ENCODE measurements at places on chromosomes 4 and X.

DNA sequence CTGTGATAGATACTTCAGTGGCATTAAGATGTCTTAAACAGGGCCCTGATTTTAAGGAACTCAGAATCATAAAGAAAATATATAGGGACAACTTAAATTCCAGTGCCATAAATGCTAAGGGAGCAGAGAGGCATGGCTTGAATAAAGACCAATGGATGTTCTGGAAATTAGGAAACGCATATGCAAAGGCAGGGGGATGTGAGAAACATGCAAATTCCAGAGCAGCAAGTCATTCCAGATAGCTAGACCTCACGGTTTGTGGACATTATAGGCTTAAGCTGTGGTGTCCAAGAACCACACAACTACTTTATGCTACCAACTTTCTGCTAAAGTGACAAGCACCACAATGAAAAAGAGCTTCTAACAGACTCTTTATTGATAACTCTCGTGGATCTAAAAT is 132.6 kb upstream of the ANK2 start:
- DNase-seq = no peak

- peak; percentile 84 for DNase-seq
Measured at GRCh38 chr4:99946356-99947189, at the start of gene DNAJB14. Gene DNAJB14, minus strand, starts transcription at chr4:99946618. Its CDS starts 47 bp downstream, at chr4:99946571.

DNA sequence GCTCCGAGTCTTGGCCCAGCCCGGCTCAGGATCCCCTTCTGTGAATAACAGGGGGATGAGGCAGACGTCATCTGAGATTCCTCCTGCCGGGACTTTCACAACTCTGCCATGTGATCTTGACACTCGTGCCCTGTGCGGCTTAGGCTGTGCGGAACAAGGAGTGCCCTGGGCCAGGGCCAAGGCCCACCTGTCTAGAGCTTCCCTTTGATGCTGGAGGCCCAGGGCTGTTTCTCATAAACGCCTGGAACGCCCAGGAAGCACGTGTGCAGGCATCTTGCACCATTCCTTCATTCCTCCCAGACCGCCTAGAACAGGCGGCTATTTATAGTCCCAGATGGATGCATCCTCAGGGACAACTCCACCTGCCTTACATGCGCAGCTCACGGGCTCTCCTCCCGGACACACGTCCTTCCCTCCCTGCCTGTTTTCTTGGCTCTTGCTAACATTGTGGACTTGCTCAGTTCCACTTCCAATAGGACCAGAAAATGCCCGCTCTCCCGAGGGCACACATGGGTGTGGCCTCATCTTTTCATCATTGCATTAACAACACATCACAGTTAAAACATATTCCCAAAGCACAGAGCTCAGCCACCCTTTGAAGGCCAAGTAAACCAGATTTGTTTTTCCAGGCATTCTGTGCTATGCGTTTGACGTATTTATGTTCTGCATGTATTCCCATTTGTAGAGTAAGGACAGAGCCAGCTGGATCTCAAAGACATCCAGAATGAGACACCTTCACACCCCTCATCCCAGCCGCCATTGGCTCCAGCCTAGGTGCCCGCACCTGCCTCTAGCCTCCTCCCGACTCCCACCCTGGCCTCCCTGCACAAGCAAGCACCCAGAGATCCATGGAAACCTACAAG is 57.2 kb downstream of the ABLIM2 start:
- no peak for DNase-seq

DNA sequence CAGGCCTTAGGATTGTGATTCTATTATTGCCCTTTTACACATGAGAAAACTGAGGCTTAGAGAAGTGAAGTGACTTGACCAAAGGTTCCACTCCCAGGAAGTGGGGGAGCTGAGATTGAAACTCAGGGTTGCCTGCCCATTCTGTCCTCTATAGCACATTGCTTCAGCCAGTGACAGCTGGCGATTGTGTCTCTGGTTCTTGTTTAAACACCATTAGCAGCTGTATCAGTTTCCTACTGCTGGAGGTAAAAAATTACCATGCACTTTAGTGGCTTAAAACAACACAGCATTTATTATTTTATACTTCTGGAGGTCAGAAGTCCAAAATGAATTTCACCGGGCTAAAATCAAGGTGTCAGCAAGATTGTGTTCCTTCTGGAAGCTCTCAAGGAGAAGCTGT is 205.8 kb upstream of the MAMLD1 start:
- DNase-seq = no peak

DNA sequence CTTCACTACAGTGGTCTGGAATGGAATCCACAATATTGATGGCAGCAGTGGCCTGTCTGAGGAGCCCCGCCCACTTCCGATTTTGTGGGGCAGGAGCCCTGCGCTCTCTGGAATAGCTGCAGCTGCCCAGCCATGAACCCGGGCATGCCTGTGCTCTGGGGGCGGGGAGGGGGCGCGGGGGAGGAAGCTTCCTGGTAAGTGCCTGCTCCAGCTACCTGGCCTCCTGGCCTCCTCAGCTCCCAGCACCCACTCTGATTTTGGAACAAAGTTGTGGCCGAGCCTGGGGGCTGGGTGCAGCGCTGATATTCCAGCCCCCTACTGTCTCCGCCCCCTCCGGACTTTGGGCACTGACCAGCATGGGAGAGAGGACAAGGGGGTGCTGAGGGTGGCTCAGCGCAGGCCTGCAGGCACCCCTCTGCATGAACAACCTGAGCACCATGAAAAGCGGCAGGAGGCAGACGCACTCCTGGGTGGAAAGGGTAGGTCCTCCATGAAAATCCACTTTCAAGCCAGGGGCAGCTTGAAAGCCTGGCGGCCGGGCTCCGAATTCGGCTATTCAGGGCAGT is 972.7 kb upstream of the AGA start:
- DNase-seq = no peak

- DNase-seq = no peak
Measured at GRCh38 chr4:158875026-158875425, 106.2 kb downstream of the FNIP2 start.

GRCh38 chr4:63459329-63459728 is 949.9 kb downstream of the TECRL start:
- no peak for DNase-seq
